Activated CD4-positive, alpha-beta T cell treated with anti-CD3 and anti-CD28 coated beads for 1 hour (primary cell): ENCODE measurements at places on chromosomes 16 and 17.

DNA sequence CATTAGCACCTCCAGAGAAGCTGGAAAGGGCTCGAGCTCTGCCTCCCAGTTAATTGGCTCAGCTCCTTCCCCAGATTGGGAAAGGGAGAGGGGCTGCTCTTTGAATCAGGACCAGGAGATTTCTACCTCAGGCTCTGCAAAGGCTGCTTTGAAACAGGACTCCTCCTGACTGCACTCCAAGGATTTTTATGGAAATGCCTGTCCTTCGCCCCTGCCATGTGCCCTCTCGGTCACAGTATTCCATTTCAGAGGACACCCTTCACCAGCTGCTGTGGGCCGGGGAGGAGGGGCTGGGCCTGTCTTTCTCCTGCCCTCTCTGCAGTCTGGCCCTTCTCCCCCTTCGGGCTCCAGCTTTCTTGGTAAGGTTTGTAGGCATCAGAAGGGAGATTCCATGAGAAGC lies 13.6 kb downstream of the MRM1 start:
- DNase-seq = no peak

- no peak for DNase-seq
These were observed 58.3 kb downstream of the CYB561 start for GRCh38 chr17:63387656-63388340.

- no peak for DNase-seq
These were observed 8.6 kb downstream of the KRT10 start for GRCh38 chr17:40813804-40814203.

DNA sequence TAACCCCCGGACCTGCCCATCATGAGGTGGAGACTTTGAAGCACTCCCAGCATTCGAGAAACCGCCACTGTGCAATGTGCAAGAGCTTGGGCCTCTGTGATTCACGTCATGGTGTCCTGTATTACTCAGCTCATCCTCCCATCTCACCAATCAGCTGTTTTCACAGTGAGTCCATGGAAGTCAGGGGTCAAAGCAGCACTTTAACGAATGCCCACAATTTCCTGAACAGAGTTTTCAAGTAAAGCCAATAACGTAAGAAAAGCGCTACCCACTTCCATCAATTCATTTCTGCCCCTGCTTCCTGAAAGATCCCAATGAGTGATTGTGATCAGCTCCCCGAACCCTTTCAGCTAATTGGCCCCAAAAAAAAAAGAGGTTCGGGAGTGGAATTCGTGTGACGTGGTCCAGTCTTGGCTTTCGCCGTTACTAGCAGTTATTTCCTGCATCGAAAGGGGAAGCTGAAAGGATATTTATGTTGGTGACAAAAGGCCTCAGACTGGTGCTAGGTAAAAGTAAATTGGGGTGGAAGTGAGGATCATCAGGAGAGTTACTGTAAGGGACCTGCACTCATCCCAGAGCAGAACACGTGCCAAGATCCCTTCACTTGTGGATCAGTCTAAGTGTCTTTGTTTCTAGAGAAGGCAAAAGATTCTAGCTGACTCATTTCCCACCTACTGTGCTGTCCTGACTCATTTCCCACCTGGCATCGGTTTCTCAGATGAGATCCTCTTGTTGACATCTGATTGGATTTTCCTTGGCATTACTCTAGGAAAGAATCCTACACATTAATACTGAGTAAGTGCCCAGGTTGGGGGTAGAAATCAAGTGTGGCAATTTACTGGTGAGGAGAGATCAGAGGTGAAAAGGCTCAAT lies 136.7 kb upstream of the NUDT7 start:
- DNase-seq = no peak

- DNase-seq = no peak
These were observed 257.7 kb upstream of the FOXF1 start for GRCh38 chr16:86252596-86252995.

DNA sequence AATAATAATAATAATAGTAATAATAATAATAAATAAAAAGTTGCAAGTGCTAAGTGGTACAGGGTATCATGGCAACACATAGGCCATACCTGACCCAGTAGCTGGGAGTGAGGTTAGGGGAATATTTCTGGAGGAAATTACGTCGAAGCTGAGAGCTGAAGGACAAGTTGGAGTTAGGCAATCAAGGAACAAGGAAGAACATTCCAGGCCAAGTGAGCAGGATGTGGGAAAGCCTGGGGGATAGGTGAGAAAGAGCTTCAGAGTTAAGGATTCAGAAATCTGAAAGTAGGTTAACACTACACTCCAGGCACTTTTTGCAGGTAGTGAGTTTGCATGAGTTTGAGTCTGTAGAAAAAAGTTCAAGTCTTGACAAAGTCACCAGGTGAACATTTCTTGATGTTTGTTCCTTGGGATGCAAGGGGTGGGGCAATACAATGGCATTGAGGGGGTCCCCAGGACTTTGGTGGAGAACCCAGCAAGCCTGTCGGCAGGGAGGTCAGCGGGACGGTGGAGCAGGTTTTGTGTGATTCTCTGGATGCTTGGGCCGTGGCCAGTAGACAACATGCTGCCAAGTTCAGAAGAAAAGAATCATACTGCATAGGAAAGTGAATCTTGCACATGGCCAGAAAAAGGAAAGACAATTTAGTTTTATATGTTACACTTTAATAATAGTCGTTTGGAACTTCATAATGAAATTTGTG lies 27.7 kb upstream of the MPHOSPH6 start:
- no peak for DNase-seq

DNA sequence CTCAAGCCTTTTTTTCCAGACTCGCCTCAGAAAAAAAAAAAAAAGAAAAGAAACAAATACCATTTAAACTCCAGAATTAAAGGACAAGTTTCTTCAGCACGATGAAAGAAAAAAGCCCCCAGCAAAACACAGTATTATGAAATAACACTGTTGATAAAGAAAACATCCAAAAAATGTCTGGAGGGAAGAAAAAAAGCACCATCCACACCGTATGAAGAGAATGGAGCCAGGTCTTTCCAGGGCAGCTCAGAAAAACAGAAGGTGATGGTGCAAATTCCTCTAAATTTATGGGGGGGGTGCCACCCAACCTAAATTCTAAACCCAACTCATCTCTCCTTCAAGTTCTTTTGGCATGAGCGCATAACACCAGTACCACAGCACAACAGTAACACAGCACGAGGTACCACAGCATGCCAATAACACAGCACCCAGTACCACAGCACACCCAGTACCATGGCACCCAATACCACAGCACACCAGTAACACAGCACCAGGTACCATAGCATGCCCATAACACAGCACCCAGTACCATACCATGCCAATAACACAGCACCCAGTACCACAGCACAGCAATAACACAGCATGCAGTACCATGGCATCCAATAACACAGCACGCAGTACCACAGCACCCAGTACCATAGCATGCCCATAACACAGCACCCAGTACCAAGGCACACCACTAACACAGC lies 19.0 kb downstream of the AXIN1 start:
- no peak for DNase-seq

DNA sequence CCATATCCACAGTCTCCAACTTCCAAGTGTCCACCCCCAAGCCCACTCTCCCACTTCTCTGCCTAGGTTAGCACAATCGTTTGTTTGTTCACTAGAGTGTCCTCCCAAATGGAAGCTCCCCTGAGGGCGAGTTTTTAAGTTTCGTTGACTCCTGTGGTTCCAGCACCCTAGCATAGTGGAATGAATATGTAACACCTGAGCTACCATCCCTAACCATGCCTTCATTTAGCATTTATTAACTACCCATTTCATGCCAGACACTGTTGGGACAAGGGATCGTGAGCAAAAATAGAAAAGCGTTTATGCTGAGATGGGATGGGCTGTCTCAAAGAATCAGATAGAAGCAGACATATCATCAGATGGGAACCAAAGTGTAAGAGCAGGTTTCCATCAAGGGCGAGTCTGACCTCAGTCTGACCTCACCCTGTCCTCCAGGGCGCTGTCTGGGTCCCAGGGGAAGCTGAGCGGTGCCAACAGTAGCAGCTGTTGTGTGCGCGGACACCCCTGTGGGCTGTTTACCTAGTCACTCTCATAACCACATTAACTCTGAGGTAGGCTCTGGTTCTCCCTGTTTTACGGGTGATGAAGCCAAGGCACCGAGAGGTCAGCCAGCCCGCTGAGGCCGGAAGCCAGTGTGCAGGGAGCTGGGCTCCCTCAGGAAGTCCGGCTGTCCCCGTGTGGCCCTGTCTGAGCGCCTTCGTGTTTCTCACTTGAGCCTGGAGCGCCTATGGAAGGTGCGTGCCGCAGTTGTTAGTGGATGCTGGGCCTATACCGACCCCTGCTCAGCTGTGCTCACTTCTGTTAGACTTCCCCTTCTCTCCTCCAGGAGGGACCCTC lies 6.2 kb downstream of the CNP start:
- DNase-seq = no peak

GRCh38 chr17:83096401-83097224 lies 17.2 kb downstream of the METRNL start:
- DNase-seq = no peak
